RPMI7951 (cell line): ENCODE measurements at places on chromosomes 7 and 10. TPM values are rescaled to one million over a fixed set of nuclear protein-coding genes. Genes with fewer than 3 reads are reported as not detected.

DNA sequence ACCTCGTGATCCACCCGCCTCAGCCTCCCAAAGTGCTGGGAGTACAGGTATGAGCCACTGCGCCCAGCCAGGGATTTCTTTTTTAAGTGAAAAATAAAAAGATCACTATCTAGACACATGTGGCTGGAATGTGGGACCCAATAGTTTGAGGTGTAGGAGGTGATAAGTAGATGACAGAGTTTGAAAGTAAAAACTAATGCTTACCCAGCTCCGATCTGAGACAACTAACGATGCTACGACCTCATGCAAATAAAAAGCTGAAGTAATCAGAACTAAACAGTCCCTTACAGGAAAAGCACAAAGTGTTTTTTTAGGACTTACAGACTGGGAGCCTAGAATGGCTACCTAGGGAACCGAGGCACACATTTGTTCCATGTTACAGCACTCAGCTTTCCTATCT, 23.0 kb downstream of the PCGF6 start:
- no peak for DNase-seq

AZGP1 gene
- 2.1 and 2.2 TPM in 2 replicates for total RNA-seq

FXYD4 gene
- not detected in 2 replicates for total RNA-seq

LIPM gene
- not detected in 2 replicates for total RNA-seq

GRCh38 chr10:77944519-77944918, 18.0 kb upstream of the DLG5 start:
- peak; percentile 76 for DNase-seq

- no peak for DNase-seq
Observed at GRCh38 chr7:104973227-104973626, 40.8 kb upstream of the KMT2E start.

DNA sequence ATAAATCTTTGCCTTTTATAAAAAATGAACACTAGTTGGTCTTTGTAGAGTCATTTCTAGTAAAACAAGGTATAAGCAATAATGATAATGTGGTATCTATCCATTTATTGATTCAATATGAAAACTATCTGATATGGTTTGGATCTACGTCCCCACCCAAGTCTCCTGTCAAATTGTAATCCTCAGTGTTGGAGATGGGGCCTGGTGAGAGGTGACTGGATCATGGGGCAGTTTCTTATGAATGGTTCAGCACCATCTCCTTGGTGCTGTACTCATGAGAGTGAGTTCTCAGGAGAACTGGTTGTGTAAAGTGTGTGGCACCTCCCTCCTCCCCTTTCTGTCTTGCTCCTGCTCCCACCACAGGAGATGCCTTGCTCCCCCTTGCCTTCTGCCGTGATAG, 288.8 kb downstream of the CACNA2D1 start:
- DNase-seq: no peak

DNA sequence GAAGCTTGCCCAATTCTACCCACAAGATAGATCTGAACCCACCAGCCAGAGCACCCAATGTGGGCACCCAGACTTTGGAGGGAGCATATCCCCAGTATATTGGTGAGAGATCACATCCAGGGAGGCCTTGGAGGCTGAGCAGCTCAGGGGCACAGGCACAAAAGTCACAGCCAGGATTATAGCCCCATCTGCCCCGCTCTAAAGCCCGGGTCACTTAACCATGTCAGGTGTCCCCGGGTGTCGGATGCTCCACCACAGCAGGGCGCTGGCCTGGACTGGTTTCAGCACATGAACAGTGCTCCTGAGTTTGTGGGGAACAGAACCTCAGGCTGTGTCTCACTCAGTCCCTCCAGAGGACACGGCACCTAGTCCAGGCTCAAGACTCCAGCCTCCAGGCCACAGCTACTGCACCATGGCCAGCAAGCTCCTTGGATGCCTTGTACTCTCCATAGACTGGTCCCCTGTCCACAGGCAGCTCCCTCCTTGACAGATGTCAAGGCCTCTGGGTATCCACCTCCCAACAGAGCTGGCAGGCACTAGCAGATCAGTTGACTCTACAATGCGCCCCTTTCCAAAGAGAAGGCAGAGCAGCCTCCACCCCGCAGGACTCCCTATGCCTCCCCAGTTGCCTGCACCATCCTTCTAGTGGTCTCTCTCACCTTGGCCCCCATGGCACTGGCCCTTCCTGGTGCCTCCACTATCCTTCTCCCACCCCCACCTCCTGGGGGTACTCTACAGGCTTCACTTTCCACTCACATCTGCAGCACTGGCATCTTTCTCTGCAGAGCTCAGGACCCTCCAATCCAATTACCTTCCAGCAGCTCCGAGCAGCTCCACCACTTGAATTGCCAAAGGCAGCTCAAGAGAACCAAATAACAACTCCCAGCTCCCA, 306.0 kb downstream of the GRID1 start:
- no peak for DNase-seq

GRCh38 chr7:151085691-151086620, at the start of gene AGAP3:
Gene AGAP3 (plus strand): TSS chr7:151086475. CDS start chr7:151086742, 267 bp downstream.
- DNase-seq: peak; percentile 95

DNA sequence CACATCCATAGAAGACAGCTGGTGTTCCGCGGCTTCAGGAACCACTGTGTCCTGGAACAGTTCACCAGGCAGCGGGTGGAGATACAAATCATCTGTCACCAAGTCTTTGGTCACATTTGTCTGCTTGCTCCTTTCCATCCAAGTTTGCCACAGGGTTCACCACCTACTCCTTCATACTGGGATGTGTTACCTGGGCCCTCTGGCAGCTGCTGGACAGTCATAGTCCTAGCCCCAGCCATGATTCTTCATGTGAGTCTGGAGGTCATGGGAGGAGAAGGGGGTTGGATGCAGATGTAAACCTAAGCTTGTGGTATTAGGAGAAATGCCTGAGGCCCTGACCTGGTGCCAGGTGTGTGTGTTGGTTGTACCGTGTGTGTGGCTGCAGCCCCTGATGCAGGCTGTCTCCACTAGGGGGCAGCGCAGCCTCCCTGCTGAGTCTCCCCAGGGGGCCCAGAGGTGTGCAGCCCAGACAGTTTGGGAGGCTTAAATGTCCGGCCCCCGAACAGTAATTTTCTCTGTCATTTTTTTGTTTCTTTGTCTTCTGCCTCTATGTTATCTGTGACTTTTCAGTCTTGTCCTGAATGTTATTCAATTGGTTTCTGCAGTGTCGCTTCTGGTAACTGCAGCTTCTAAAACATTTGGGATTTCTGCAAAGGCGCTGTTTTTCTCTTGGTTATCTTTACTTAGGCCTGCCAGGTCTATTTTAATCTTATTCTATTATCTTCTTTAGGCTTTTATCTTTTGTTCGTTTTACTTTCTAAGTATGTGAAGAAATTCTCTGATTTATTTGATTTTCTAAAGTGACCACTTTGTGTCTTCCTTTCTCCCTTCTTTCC, 14.8 kb downstream of the NPS start:
- DNase-seq: no peak

DNA sequence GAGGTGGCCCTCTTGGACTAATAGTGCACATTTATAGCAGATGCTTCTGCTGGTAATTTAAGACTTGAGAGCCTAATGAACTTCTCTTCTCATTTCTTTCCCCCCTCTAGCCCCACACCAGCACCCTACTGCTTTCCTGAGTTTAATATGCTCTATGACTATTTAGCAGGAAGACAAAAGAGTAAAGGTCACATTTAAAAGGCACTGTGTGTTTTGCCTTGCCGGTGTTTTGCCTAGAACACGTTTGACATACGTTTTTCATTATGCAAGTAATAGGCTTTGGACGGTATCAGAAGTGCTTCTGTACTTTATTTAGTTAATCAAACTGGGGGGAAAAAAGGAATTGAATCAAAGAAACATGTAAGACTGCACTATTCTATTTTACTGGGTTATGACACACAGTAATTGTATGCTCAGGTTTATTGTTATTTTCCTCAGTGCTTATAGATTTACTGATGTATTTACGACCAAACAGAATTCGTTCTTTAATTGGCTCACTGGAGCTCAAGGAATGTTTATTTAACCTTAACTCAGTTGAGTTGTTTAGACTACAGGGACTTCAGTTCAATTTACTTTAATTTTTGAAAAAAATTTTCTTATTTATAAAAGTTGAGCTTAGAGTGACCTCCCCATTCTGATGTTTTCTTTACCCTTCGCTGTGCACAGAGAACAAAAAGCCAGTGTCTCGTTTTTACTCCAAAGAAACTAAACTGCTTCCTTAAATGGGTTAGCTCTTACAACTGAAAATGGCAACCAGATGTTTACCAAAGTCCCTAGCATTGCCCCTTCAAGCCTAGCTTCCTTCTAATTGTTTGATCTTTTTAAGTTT, 35.4 kb downstream of the CPED1 start:
- DNase-seq: peak; percentile 62

GRCh38 chr10:16689696-16690095, 127.5 kb downstream of the RSU1 start:
- no peak for DNase-seq

DNA sequence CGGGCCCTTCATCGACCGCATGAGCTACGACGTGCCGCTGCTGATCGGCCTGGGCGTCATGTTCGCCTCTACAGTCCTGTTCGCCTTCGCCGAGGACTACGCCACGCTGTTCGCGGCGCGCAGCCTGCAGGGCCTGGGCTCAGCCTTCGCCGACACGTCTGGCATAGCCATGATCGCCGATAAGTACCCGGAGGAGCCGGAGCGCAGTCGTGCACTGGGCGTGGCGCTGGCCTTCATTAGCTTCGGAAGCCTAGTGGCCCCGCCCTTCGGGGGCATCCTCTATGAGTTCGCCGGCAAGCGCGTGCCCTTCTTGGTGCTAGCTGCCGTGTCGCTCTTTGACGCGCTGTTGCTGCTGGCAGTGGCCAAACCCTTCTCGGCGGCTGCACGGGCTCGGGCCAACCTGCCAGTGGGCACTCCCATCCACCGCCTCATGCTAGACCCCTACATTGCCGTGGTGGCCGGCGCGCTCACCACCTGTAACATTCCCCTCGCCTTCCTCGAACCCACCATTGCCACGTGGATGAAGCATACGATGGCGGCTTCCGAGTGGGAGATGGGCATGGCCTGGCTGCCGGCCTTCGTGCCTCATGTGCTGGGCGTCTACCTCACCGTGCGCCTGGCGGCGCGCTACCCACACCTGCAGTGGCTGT, 1.2 kb downstream of the SLC18A3 start:
- DNase-seq: no peak

DNA sequence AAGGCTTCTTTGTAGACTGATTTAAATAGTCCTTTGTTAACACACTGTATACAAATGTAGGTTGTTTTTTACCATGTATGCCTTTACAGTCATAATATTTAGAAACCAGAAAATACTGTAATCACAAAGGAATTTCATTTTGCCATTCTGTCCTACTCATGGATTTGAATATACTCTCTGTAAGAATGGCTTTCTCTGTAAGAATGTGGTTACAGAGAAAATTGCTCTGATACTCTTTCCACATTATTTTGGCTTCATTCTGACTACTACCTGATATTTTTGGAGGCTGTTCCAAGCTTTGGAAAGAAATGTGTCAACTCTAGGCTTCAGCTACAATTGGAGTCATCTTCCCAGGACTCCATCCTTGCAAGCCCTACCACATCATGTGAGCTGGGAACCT, 23.5 kb downstream of the CH25H start:
- peak; percentile 5 for DNase-seq

MEST gene
- total RNA-seq: 21.5 and 22.6 TPM in 2 replicates

GRCh38 chr7:55310287-55311025, 54.7 kb upstream of the LANCL2 start:
- DNase-seq: no peak

ASZ1 gene
- total RNA-seq: not detected in 2 replicates

CPA2 gene
- total RNA-seq: not detected in 2 replicates

- no peak for DNase-seq
Observed at GRCh38 chr10:35762311-35763030, 120.4 kb upstream of the FZD8 start.

- DNase-seq: no peak
Observed at GRCh38 chr7:75048435-75049379, 24.9 kb downstream of the RCC1L start.

- DNase-seq: peak; percentile 58
Observed at GRCh38 chr7:5557920-5558401, 134.3 kb upstream of the TNRC18 start.

DNA sequence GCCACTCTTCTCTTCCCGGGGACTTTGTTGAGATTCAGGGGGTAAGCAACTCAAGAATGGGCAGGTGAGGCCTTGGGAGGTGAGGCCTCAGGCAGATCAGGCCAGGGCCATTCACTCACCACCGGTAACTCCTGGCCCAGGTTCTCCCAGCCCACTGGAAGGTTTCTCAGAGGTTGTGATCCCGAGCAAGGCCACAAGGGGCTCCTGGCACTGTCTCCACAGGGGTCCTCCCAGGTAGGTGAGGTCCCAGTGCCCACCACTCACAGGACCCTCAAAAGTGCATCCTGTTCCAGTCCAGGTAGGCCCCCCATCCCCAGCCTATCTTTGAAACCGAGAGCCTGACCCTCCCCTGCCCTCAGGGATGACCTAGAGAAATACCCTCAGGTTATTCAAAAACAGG, 236.1 kb downstream of the BUB3 start:
- no peak for DNase-seq

- DNase-seq: peak; percentile 37
Observed at GRCh38 chr7:55548295-55548731, 24.0 kb downstream of the VOPP1 start.

C10orf95 gene
- not detected in 2 replicates for total RNA-seq

COL28A1 gene
- total RNA-seq: under 0.01 TPM in 1 of 2 replicates, not detected in the other

NPTX2 gene
- 4.8 and 5.5 TPM in 2 replicates for total RNA-seq

- DNase-seq: no peak
Observed at GRCh38 chr7:94562525-94562924, 52.9 kb downstream of the CASD1 start.

DYNC1I1 gene
- 2.0 and 2.5 TPM in 2 replicates for total RNA-seq

- DNase-seq: no peak
Observed at GRCh38 chr10:1434912-1435692, 302.2 kb downstream of the ADARB2 start.

GRCh38 chr10:112552593-112553110, 105.6 kb downstream of the VTI1A start:
- DNase-seq: no peak

ZNF804B gene
- total RNA-seq: not detected in 2 replicates

- peak; percentile 61 for DNase-seq
Observed at GRCh38 chr7:25854608-25855497, 297.1 kb upstream of the NFE2L3 start.

GRCh38 chr7:115230882-115231571, 309.1 kb downstream of the MDFIC start:
- peak; percentile 85 for DNase-seq

- DNase-seq: no peak
Observed at GRCh38 chr10:132653721-132654120, 116.1 kb downstream of the INPP5A start.
